ENCODE measurements at places on chromosomes 13 and 19.

DNA sequence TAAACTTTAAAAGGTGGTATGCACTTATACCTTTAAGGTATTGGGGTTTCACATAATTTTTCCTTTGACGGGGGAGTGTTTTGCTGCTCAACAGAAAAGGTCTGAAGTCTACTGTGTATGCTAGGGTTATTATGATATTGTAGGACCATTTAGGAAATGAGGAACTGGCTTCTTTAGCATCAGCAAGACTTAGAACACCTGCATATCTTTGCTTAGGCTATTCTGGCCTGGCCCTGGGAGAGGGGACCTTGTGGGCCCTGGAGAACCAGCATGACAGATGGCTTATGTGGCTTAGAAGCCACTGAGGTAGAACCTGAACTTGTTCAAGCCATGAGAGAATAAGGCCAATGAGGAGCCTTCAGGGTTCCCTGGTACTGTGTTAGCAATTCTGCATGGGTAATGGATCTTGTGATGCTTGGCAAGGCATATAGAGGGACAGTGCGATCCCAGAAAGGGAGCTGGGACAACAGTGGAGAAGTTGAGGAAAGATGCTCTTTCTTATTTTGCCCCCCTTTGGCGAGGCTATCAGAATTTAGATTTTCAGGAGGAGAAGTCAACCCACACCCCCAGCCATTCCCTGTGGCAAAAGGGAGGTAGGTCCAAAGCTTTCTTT is 4.3 kb downstream of the RGCC start:
- DNase-seq: no peak

- DNase-seq: no peak
Measured at GRCh38 chr13:34926508-34926907, 15.6 kb upstream of the NBEA start.

DNA sequence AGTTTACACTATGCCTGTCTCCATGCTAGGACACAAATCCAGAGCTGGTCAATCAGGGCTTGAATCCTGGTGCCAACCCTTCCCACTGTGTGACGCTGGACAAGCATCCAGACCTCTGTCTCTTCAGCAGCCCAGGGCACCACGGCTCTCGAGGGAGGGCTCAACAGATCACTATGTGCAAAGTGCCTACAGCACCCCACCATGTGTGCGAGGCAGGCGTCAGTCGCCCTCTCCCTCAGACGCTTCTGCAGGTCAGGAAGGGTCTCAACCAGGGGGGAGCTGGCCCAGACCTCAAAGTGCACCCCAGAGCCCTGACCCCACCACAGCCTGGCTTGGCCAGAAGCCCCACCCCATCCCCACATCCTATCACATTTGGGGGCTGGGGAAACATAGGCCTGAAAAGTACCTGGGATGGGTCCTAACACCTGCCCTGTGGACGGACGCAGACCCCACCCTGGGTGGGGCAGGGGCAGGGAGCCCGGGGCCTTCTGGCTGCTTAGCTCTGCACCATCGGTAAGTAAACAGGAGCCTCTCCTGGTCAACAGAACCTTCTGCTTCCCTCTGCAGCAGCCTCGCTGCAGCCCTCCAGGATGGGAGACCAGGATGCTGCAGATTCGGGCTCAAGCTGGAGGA is 2.9 kb upstream of the C2CD4C start:
- DNase-seq: no peak

DNA sequence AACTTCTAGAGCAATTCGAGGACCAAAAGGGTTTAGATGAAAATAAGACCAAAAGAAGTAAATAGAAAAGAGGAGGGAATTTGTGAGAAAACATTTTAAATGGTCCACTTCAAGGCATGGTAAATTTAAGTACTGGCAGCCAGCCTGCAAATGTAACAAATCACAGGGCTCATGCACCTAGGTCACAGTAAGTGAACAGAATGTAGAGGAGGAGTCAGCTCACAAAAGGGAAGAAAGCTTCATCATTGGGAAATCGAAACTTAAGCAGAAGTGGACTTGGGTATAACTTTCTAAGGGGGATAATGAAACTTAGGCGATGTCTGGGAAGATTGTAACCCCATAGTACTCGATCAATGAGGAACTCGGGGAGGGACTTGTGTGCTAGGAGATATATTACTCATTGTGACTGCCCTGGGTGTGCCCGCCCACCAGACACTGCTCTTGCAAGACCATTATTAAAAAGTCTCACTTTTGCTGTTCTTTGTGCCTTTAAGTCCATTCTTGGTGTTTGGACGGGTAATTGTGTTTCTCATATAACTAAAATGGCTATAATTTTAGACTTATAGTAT is 1053.6 kb upstream of the MIR17HG start:
- DNase-seq: no peak

DNA sequence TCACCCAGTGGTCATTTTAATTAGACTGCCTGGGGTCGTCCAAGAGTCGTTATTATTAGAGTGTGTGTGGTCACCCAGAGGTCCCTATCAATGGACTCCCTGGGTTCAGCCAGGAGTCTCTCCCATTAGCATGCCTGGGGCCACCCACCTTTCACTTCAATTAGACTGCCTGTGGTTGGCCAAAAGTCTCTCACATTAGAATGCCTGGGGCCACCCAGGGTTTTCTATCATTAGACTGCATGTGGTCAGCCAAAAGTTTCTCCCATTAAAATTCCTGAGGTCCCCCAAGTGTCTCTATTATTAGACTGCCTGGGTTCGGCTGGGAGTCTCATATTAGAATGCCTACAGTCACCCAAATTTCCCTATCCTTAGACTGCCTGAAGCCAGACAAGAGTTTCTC is 1472.6 kb downstream of the UQCRFS1 start:
- no peak for DNase-seq

DNA sequence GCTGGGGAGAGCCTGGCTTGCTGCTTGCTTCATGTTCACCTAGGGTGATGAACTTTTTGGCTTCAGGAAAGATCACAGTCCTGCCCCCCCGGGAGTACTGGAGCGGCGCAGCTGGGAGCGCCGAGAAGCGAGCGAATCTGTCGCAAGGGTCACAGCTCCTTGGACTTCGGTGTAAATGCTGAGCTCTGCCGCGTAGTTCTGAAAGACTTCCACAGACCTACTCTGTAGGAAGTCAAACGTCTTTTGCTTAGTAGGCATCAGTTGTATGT is 2.7 kb downstream of the ING1 start:
- no peak for DNase-seq

GRCh38 chr13:33251131-33251661 is 34.4 kb downstream of the STARD13 start:
- no peak for DNase-seq

DNA sequence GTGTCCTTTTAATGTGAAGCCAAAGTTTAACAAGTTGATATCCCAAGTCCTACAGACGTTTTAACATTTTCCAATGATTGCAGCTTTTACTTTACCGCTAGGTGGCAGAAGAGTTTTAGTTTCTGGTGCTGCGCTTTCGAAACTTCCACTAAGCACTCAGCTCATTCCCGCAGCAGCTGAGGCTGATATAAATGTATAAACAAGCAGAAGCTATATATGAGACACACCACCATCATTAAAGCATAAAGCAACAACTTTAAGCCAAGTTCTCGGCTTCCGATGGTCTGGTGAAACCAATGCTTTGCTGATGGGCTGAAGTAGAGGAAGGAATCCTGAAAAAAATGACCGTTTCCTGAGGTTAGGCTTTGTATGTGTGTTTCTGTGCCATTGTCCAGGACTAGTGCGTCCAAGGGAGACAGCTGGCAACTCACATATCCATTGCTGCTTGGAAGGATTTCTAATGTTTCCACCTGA is 753.9 kb downstream of the OLFM4 start:
- DNase-seq: no peak

GRCh38 chr19:50198431-50199258 is 4.8 kb upstream of the MYH14 start:
- no peak for DNase-seq

DNA sequence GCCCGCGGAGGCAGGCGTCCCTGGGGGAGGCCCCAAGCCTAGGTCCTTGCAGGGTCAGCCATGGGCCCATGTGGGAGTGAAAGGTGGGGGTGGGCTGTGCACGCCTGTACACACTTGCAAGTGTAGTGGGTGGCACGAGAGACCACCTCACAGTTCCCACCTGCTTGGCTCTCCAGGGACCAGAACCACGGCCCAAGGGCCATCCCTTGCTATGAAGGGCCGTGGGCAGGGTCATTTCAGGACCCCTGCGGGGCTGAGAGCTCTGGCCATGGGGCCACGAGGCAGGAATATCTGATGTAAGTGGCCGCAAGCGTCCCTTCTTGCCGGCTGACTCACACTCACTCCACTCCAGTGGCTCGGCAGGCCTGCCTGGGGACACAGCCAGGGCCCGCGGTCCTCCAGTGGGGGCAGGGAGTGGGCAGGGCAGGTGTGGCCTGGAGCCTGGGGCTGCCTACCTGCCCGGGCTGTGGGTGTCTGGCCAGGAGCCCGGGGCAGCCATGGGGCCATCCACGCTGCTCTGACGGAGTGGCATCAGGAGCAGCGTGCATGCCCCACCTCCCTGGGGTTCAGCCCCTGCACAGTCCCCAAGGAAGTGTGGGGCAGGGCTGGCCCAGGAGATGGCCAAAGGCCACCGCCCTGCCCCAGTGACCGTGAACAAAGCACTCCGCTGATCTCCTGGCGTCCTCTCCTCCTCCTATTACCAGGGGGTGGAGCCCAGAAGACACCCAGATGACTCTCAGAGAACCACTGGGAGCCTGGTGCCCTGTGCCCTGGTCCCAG is 8.6 kb upstream of the MKNK2 start:
- DNase-seq: no peak

DNA sequence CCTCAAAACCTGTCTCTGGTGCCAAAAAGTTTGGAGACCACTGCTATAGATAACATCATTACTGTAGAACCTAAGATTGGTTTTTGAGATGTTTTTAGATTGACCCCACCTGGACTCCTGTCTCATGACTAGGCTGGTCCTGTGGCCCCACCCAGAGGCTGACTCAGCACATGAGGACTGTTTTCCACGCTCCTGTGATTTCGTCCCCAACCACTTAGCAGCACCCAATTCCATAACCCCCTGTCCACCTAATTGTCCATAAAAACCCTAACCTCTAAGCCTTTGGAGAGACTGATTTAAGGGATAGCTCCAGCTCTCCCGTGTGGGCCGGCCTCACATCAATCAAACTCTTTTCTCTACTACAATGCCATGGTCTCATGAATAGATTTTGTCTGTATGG is 25.6 kb upstream of the GAS6 start:
- no peak for DNase-seq

DNA sequence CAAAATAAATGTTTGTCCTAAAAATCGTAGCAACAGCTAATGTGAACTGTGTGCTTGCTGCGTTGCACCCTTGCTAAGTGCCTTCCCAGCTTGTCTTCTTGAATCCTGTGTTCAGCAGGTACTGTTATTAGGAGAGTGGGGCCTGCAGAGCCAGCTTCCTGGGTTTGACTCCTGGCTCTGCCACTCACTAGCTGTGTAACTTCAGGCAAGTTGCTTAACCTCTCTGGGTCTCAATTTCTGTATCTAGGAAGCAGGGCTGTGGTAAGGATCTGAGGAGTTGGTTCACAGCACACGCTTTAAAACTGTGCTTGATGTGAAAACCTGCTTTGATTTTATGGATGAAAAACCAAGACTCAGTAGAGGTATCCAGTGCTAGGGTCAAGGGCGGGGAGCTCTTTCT is 10.0 kb downstream of the NFIX start:
- no peak for DNase-seq

DNA sequence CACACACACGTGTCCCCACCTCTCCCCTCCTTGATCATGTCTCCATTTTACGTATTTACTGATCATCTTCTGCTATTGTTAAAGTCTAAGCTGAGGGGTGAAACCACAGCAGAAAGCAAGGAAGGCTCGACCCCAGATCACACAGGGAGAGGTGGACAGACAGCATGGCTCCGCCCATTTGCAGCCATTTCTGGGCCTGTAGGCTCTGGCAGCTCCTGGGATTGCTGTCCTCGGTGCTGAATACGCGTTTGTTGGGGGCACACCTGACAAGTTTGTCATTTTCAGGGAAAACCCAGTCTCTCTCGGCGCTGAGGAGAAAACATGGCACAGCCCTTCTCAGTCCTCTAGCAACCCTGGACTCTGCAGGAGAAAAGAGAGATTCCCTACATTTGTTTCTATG is 8.0 kb downstream of the TMEM86B start:
- no peak for DNase-seq

GRCh38 chr13:36764957-36765356 is 54.1 kb upstream of the RFXAP start:
- no peak for DNase-seq

DNA sequence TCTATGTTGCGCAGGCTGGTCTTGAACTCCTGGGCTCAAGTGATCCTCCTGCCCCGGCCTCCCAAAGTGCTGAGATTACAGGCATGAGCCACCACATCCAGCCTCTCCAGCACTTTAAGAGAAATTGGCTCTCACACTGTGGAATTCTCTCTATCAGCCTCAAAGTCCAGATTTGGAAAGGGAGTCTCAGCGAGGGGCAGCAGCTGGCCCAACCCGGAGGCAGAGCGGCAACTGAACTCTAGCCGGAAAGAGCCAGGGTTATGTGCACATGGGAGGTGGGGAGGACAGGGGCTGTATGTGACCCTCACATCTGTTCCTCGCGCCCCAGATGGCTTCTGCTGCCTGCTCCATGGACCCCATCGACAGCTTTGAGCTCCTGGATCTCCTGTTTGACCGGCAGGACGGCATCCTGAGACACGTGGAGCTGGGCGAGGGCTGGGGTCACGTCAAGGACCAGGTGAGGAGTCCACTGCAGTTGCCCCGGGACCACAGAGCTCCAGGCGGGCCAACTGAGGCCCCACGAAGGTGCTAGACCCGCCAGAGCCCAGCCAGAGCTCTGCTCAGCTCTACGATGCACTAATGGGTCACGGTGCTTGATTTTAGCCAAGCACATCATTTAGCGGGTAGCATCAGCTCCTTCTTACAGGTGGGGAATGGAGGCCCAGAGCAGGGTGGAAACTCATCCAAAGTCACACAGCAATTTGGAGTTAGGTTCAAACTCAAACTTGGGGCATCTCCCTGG is 1.3 kb downstream of the CREB3L3 start:
- DNase-seq: no peak

- no peak for DNase-seq
Measured at GRCh38 chr19:10404888-10405820, 1.8 kb upstream of the CDC37 start.

DNA sequence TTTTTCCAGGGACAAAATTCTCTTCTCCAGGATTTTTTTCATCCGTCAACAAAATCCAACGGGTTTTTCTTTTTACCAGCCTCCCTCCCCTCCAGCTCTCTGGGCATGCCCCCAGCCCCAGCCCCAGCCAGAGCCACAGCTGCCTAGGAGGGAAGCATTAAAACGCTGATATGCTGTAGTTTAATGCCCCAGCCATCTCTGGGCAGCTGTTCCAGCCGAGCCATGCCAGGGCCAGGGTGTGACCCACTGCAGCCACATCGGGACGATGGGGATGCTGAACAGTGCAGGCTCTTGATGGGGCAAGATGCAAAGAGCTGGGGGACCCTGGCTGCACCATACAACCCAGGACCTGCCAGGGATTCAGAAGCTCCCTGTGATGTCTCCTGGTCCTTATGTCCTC is 32.1 kb downstream of the TSHZ3 start:
- DNase-seq: no peak

DNA sequence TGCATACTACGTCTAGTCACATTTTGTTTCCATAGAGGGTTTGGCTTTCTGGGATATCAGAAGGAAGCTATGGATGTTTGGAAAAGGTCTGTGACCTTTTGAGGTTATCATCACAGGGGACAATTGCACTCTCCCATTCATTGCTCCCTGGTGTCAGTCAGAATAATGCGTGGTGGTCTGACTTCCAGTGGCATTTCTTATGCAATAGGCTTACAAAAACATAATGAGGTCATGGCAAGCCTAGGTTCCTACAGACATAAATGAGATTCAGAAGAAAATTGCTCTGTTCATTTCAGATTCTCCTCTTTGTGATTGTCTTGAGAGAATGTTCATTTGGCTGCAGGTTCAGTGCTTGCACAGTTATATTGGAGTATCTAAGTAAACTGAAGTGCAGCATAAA is 54.6 kb downstream of the ARHGAP35 start:
- no peak for DNase-seq

GRCh38 chr13:65336916-65337315 is 1893.2 kb downstream of the PCDH9 start:
- DNase-seq: no peak
